ENCODE measurements at places on chromosomes 13 and 19. TPM values are rescaled to one million over a fixed set of nuclear protein-coding genes. Genes with fewer than 3 reads are reported as not detected.

DNA sequence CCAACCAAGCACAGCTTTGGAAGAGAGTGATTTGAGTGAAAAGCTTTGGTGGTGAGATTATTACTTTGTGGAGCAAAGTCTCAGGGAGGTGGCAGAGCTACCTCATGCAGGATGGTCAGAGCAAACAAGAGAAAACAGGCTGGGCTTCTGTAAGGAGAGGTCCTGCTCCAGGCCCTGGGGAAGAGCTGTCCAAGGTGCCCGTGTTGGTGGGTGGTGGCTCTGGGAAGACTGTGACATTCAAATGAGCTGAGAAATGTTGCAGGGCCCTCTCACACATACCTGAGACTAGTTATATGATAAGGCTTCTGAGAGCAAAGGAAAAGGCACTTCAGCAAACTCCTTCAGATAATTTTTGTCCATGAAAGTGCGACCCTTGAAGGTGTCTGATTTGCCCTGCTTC, 205.5 kb upstream of the SOX21 start:
- no peak overlapping the region for H3K27ac ChIP-seq
- H3K4me3 ChIP-seq: no peak overlapping the region
- DNase-seq: no peak
- peaks cover 5% of the 10 kb centered on the region for H3K27me3 ChIP-seq
- no peaks in the 10 kb centered on the region for H3K36me3 ChIP-seq

DNA sequence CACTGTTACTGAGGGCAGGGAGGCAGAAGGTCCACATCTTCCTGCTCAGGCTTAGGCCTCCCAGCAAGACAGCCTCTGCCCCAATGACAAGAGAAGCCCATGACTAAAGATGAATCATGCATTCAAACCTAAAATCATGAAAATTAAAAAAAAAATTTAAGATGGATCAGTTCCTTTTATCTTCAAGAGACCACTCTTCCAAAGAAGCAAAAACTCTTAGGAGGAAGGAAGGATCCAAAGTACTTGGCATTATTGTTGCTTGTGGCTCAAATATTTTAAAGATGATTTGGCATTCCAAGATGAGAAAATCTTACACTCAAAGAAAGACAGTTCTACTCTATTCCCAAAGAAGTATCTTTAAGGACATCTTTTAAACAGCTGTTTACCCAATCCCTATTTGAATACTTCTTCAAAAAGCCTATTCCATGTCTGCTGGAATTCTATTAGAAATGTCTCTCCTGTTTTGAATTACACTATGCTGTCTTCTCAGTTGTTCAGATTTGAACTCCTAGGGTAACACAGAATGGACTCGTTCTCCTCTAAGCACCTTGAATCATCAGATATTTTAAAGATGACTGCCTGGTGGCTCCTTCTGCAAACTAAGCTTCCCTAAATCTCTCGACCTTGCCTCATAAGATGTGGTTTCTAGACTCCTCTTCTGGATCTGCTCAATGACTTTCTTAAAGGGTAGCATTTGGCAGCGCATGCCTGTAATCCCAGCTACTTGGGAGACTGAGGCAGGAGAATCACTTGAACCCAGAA, 7.0 kb downstream of the SERP2 start:
- no peaks in the 10 kb centered on the region for H3K36me3 ChIP-seq
- no peak overlapping the region for H3K4me3 ChIP-seq
- no peak overlapping the region for H3K27ac ChIP-seq

Gene UQCR11
- 256 TPM for total RNA-seq

DNA sequence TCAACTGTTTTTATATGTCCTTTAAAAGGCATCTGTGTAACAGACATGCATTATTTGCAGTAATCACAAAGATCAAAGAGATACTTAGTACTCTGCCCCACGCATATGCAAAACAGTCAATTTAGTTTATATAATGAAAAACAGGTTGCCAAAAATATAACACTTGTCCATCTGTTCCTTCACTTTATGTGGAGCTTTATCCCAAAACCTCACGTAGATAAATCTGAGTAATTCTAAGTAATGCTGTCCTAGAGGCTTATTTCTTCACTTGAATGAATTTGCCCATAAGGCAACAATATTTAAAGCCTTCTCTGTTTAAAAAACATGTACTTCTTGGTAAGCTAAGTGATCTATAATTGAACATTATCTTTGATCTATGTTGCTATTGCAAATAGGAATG, 20.3 kb upstream of the SLITRK6 start:
- H3K27me3 ChIP-seq: no peaks in the 10 kb centered on the region
- no peak for DNase-seq
- no peak overlapping the region for H3K27ac ChIP-seq
- no peaks in the 10 kb centered on the region for H3K36me3 ChIP-seq

DNA sequence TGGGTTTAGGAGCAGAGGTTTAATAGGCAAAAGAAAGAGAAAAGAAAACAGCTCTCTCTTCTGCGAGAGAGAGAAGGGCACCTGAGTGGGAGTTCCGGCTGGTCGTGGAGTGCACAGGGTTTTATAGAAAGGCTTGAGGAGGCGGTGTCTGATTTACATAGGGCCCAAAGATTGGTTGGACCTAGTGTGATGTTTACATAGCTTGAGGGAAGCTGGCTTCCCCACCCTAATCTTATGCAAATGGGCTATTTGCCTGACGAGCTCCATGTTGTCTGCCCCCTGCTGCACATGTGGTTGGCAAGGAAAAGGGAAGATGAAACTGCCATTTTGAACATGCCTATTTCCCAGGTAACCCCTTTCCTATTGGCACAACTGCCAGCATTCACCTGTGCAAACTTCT, 21.5 kb upstream of the MEDAG start:
- H3K36me3 ChIP-seq: no peaks in the 10 kb centered on the region
- H3K27ac ChIP-seq: no peak overlapping the region
- no peak overlapping the region for H3K4me3 ChIP-seq
- no peaks in the 10 kb centered on the region for H3K27me3 ChIP-seq
- peak; percentile 50 for DNase-seq

DNA sequence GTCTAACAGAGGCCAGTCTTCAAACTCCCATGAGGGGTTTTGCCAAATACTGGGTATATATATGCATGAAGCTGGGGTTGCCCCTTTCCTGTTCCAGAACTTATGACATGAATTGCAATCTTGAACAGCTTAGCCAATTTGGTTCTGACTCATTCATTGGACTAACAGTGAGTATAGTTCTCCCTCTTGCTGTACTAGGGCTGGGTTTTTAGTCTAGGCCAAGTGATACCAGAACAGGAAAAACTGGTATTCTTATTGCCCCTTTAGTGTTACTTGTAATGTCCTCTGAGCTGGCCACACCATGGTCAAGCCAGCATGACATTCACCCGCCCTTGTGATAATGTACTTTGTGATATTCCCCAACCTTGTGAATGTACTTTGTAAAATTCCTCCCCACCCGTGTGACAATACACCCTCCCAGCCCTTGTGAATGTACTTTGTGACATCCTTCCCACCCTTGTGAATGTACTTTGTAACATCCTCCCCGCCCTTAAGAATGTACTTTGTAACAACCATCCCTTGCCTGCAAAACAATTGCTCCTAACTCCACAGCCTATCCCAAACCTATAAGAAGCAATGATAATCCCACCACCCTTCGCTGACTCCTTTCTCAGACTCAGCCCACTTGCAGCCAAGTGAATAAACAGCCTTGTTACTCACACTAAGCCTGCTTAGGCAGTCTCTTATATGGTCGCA, 26.9 kb downstream of the ZNF846 start:
- no peak overlapping the region for H3K4me3 ChIP-seq
- DNase-seq: no peak
- no peaks in the 10 kb centered on the region for H3K27me3 ChIP-seq
- H3K27ac ChIP-seq: no peak overlapping the region
- no peaks in the 10 kb centered on the region for H3K4me1 ChIP-seq

DNA sequence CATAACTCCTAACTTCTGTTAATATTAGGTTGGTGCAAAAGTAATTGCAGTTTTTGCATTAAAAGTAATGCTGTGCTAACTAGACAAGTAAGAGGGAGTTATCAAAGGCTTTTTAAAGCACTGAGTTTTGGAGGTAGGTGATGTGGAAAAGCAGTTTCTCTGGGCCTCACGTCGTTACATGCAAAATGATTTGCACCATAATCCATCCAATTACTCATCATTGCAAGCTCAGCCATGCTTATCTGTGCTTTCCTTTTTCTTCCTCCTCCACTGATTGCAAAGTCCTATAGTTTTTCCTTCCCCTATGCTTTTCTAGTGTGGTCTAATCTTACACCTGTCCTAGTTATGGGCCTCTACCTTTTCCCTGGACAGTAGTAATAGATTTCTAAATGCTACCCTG, 35.4 kb upstream of the INTS6 start:
- H3K36me3 ChIP-seq: no peaks in the 10 kb centered on the region
- H3K4me3 ChIP-seq: no peak overlapping the region
- H3K27ac ChIP-seq: no peak overlapping the region
- DNase-seq: no peak
- H3K27me3 ChIP-seq: no peaks in the 10 kb centered on the region

- no peak for DNase-seq
- H3K27me3 ChIP-seq: no peaks in the 10 kb centered on the region
- H3K4me3 ChIP-seq: no peak overlapping the region
- no peaks in the 10 kb centered on the region for H3K36me3 ChIP-seq
- H3K4me1 ChIP-seq: no peaks in the 10 kb centered on the region
Measured at GRCh38 chr13:30675717-30676116, 58.0 kb downstream of the USPL1 start.

GRCh38 chr19:57068921-57069697, 50.7 kb upstream of the USP29 start:
- H3K36me3 ChIP-seq: no peaks in the 10 kb centered on the region
- no peaks in the 10 kb centered on the region for H3K27me3 ChIP-seq
- H3K4me3 ChIP-seq: no peak overlapping the region
- H3K27ac ChIP-seq: no peak overlapping the region
